ENCODE measurements at places on chromosomes 7 and 10.

DNA sequence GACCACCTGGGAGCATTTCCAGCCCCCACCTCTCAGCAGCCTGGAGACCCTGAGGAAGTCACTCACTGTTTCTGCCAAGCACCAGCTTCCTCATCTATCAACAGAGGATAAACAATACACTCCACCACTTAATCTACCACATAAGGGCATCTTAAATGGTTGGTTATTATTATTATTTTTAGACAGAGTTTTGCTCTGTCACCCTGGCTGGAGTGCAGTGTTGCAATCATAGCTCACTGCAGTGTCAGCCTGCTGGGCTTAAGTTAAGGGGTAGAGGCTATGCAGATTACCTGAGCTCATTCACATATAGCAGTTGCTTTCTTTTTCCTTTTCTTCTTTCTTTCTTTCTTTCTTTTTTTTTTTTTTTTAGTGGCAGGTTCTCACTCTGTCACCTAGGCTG lies 59.5 kb upstream of the ELN start:
- DNase-seq = no peak

GRCh38 chr7:72182036-72182435 lies 230.1 kb downstream of the CALN1 start:
- DNase-seq = no peak

GRCh38 chr10:120883071-120883470 lies 31.9 kb downstream of the WDR11 start:
- no peak for DNase-seq

- DNase-seq = no peak
Observed at GRCh38 chr7:73758581-73759138, 11.4 kb downstream of the CLDN3 start.

GRCh38 chr10:93309062-93309461 lies 173.1 kb downstream of the MYOF start:
- DNase-seq = peak; percentile 10

- DNase-seq = peak; percentile 54
Observed at GRCh38 chr7:27697861-27698430, 35.3 kb upstream of the HIBADH start.

DNA sequence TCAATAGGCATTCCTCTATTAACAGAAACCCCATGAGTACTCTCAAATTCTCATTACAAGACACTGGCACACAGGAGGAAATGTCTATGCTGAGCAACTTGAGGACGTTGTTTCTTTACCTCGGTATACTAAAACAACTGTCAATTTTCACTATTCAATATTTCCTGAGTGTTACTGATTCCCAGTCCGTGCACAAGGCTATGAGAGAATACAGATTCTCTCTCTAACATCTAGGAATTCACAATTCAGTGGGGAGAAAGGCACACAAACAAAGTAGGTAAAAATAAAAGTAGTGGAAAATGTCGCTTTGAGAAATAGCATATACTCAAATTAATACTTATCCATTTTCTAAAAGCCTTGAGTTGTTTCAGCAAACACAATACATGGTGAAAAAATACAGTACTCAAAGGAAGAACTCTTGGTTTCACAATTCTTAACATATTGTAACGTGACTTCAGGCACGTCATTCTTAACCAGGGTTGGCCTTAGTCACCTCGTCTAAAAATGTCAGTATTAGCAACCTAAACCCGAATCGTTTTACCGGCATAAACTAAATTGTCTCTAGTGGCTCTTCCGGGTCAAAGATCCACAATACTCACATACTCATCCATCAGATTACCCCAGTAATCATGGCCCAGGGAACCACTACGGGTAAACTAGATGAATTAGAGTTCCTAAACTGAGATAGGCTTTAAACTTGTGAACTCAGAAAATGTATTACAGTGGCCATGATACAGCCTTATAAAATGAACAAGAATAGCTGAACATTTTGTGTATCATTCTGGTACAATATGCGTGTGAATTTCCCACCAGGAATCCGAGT lies 1.5 kb downstream of the IPMK start:
- DNase-seq = peak; percentile 81

DNA sequence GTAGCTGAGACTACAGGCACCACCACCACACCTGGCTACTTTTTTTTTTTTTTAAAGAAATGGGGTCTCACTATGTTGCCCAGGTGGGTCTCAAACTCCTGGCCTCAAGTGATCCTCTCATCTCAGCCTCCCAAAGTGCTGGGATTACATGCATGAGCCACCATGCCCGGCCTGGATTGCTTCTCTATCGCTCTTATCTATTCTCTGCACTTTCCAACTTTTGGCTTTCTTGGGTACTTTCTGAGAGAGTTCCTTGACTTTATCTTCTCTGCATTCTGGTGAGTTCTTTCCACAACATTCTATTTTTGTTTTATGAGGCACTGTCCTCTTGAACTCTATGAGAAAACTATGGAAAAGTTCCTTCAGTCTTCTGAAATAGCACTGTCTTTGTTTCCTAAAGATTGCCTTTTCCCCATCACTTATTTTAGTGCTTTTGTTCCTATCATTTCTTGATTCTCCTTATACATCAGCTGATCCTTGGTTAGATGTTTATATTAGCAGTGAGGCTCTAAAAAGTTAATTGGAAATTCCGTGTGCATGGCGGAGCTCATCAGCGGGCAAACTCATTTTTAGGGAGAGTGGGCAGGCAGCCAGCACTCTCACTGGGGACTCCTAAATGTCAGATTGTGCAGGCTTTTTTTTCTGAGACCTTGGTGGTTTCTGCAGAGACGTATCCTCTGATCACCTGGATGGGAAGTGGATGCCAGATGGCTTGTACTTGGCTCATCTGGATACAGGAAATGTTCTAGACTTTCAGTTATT lies 43.9 kb downstream of the HIP1 start:
- DNase-seq = no peak

GRCh38 chr7:85074-85882 lies 107.1 kb upstream of the FAM20C start:
- no peak for DNase-seq

- DNase-seq = no peak
Observed at GRCh38 chr10:25818751-25819150, 115.3 kb upstream of the MYO3A start.

DNA sequence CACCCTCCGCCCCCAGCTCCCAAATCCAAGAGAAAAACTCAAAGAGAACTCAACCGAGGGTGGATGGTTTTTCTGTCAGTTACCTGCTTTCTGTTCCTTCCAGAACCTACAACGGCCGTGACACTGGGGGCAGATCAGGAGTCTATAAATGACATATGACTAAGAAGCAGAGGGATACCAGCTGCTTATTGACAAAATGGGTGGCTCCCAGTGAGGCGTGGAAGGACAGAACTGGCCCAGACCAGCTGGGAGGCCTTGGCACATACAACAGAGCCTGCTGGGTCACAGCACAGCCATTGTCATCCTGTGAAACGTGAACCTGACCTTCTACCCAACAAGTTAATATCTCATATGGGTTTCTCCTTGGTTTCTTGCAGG lies 84.3 kb upstream of the ADRB1 start:
- no peak for DNase-seq
